Stimulated activated CD4-positive, alpha-beta T cell treated with anti-CD3 and anti-CD28 coated beads, Interleukin-1b, Interleukin-23, amount 100 ng/mL, for 4 hours (primary cell): ENCODE measurements at places on chromosomes 5 and 9.

GRCh38 chr5:180938294-180938693 lies 39.3 kb downstream of the BTNL8 start:
- DNase-seq = no peak

DNA sequence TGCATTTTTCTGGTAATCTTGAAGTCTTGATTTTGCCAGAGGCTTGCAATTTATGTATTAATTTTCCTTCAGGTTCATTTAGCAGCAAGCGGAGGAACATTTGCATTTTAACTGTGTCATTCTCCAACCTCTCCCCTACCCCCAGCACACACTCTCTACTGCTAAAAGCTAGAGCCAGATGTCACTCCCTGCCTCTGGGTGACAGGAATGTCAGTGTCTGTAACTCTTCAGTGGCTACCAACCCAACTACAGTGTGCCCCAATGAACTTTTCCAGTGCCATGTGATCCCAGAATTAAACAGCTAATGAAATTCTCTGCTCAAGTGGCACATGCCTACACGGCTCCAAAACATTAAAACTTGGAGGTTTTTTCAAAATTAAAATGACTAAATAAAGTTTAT lies 260.3 kb downstream of the GOLPH3 start:
- no peak for DNase-seq

- DNase-seq = no peak
These were observed 81.8 kb downstream of the ICE1 start for GRCh38 chr5:5504325-5504724.

GRCh38 chr5:56569076-56569475 lies 246.3 kb upstream of the MAP3K1 start:
- DNase-seq = no peak
